ENCODE measurements at places on chromosomes 1 and 21.

DNA sequence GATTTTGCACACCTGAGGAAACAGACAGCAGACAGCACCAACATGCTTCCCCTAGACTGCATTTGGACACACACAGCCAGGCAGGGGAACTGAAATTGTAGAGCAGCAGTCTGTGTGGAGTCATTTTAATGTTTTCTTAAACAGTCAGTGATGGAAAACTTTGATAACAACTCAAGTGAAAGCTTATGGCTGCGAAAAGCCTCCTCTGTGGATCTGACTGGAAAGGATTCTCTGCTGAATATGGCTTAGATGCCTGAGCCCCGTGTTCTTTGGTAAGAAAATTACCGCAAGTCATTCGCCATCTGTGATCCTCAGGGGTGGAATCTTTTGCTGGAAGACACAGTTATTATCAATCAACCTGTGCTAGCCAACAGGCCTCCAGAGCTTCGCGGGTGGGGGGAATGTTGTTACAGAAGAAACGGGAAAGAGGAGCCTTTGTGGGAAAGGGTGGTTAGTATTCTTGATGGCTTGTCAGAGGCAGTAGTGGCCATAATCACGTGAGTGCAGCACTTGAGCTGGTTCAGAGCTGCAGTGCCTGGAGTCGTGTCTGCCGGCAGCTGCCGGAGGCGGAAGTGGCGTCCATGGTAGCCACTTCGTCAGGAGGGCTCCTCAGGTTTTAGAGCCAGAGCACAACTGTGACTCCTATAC is 204.7 kb downstream of the ST6GALNAC3 start:
- DNase-seq = no peak

GRCh38 chr1:166920561-166921475 is 44.8 kb upstream of the TADA1 start:
- no peak for DNase-seq

DNA sequence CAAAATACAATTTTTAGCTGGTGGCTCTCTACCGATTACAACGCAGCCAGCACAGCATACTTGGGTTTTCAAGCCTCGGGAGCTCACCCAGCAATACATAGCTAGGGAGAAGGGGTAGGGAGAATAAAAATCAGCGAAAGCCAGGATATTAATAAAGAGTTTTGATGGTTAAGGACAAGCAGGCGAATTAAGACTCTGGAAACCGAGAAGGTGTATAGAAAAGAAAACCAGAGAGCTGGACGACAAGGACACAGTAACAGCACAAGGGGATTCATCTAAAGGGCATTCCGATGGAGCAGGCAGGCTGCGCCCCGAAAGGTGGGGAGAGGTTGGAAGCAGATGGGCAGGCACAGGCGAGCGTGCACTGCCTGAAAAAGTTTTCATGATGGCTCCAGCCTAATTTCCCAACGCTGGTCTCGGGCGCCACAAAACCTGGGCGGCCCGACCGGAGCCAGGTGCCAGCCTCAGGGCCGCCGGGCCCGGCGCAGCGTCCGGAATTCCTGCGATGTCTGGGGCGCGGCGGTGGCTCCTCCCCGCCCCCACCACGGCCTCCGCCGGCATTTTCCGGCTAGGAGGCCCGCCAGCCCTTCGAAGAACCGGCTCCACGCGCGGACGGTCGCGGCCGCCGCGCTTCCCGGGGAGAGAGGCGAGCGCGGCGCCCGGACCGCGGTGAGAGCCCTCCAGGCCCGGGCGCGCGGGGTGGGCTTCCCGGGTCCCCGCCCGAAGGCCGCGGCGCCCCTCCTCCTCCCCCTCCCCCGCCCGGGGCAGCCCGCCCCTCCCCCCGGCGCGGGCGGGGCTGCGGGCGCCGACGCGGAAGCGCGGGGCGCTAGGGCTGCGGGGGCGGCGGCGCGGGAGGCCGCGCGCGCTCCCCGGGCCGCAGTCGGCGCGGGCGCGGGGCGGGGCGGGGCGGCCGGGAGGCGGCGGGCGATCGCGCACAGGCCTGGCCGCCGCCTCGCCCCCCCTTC is 774 bp upstream of the DYRK1A start:
- no peak for DNase-seq

DNA sequence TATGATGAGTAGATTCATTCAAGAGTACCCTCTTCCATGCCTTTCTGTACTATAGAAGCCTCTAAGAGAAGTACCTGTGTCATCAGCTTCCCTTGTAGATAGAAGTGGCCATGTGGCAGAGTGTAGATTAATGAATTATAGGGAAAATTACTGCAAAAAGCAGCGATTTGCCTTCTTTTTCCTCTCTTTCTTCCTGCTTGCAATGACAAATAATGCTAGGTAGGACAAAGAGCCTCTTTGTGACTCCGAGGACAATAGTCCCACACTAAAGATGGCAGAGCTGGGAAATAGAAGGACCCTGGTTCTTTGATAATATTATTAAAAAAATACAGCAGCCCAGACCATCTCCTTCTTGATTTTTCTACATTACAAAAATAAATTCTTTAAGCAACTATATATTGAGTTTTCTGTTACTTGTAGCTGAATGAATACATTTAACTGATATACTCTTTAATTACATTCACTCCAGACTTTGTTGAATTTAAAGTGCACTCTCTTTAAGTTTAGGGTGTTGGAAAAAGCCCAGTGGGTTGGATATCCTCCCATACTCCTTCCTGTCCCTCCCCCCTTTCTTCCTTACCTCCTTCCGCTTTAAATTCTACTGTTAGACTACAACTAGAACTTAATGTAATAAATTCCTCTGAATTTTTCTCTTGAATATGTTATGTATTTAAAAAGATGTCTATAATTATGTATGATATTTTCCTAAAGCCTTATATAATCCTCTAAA is 198.2 kb upstream of the APP start:
- DNase-seq = no peak

GRCh38 chr1:18230840-18231239 is 123.2 kb downstream of the IGSF21 start:
- DNase-seq = no peak

- DNase-seq = no peak
Observed at GRCh38 chr1:86708920-86709319, 4.5 kb downstream of the SH3GLB1 start.

- DNase-seq = no peak
Observed at GRCh38 chr1:3837200-3837599, 19.8 kb downstream of the CEP104 start.

- no peak for DNase-seq
Observed at GRCh38 chr1:228416217-228416933, at the start of gene TRIM17. Gene TRIM17, minus strand, starts transcription at chr1:228416861. Its CDS starts 1,789 bp downstream, at chr1:228415072.

Data from activated naive CD8-positive, alpha-beta T cell treated with anti-CD3 and anti-CD28 coated beads, Interleukin-2, amount 50 U/mL, for 16 hours (primary cell).